Fibroblast of lung (primary cell): ENCODE measurements at places on chromosomes 2 and 18. TPM values are rescaled to one million over a fixed set of nuclear protein-coding genes. Genes with fewer than 3 reads are reported as not detected.

The DYNAP gene
- not detected in 2 replicates for total RNA-seq

The AGXT gene
- not detected in 2 replicates for total RNA-seq

The RNF152 gene
- 15.2 and 24.4 TPM in 2 replicates for total RNA-seq

The M1AP gene
- not detected in 2 replicates for total RNA-seq

The SCG2 gene
- total RNA-seq = 0.66 and 2.1 TPM in 2 replicates

The REG3A gene
- total RNA-seq = not detected in 2 replicates

GRCh38 chr18:75223687-75224347 lies 13.2 kb downstream of the TSHZ1 start:
- no peak overlapping the region for H3K27ac ChIP-seq
- peak; percentile 55 for DNase-seq
- no peaks in the 10 kb centered on the region for H3K36me3 ChIP-seq
- H3K4me1 ChIP-seq = peaks cover 10% of the 10 kb centered on the region
- no peak overlapping the region for H3K4me3 ChIP-seq

DNA sequence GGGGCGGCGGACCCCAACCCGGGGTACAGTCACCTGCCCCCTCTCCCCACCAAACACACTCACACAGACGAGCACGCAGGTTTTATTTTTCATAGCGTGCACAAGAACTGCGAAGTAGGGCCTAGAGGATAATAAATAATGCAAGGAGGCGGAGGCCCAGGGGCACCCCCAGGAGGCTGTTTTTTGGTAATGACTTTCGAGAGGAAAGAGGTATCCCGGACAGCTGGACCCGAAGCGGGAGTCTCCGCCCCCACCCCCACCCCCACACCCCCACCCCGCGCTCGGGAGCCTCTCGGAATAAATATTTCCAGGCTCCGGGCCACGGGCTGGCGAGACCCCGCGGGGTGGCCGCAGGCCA lies 3.4 kb downstream of the CYP26B1 start:
- peaks cover 2% of the 10 kb centered on the region for H3K4me1 ChIP-seq
- no peak for DNase-seq
- H3K36me3 ChIP-seq = no peaks in the 10 kb centered on the region
- H3K27ac ChIP-seq = no peak overlapping the region

GRCh38 chr2:65164426-65164891 lies 34.6 kb upstream of the RAB1A start:
- DNase-seq = no peak
- H3K4me3 ChIP-seq = no peak overlapping the region
- no peaks in the 10 kb centered on the region for H3K4me1 ChIP-seq
- no peaks in the 10 kb centered on the region for H3K27me3 ChIP-seq
- H3K27ac ChIP-seq = no peak overlapping the region

GRCh38 chr2:128465246-128466170 lies 146.8 kb upstream of the HS6ST1 start:
- H3K4me1 ChIP-seq = no peaks in the 10 kb centered on the region
- no peaks in the 10 kb centered on the region for H3K36me3 ChIP-seq
- H3K4me3 ChIP-seq = no peak overlapping the region
- H3K27me3 ChIP-seq = no peaks in the 10 kb centered on the region
- no peak overlapping the region for H3K27ac ChIP-seq

GRCh38 chr2:176186024-176186423 lies 2.4 kb upstream of the HOXD1 start:
- H3K27ac ChIP-seq = no peak overlapping the region
- peaks cover 33% of the 10 kb centered on the region for H3K27me3 ChIP-seq
- no peaks in the 10 kb centered on the region for H3K4me1 ChIP-seq
- H3K36me3 ChIP-seq = no peaks in the 10 kb centered on the region
- no peak overlapping the region for H3K4me3 ChIP-seq

DNA sequence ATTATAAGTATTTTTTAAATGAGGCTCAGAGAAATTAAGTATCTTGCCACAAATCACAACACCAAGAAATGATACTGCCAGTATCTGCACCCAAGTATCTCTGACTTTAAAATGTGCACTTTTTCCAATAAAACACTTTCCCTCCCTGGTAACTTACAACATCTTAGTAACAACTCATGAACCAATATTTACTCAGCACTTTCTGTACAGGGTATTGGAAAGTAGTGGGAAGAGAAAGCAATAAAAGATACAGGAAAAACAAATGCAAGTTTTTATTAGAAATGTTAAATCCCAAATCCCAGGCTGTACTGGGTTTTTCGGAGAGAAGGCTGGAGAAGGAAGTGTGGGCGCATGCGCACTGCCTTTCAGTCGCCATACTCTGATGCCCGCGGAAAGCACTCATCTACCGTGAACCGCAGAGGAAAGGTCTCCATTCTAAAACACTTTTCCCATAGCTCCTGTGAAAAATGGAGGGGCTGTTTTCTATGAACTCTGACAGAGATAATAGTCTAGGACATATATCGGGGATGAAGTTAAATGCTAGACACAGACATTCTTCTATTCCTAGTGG lies 52.1 kb downstream of the L3MBTL4 start:
- H3K36me3 ChIP-seq = no peaks in the 10 kb centered on the region
- no peaks in the 10 kb centered on the region for H3K4me1 ChIP-seq
- no peaks in the 10 kb centered on the region for H3K27me3 ChIP-seq
- H3K4me3 ChIP-seq = no peak overlapping the region
- no peak for DNase-seq

DNA sequence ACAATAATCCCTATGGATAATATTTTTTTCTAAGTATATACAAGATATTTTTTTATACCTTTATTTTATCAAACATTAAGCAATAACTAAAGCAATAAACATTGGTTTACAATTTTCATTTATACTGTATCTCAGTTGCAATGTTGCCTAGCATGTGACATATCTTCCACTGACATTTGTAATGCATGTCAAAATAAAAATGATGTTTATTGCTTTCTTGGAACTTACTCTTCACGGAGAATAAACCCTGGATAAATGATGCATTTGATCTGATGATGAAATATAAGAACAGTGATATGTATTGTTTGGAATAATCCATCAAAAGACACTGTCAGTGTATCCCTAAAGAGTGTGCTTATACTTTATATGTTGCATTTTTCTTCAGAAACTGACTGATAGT lies 135.7 kb downstream of the SPAG16 start:
- H3K4me1 ChIP-seq = no peaks in the 10 kb centered on the region
- H3K4me3 ChIP-seq = no peak overlapping the region
- H3K27me3 ChIP-seq = no peaks in the 10 kb centered on the region
- no peaks in the 10 kb centered on the region for H3K36me3 ChIP-seq
- no peak for DNase-seq

- DNase-seq = no peak
- no peaks in the 10 kb centered on the region for H3K27me3 ChIP-seq
- H3K27ac ChIP-seq = no peak overlapping the region
- no peaks in the 10 kb centered on the region for H3K36me3 ChIP-seq
- H3K4me3 ChIP-seq = no peak overlapping the region
These were observed 303.9 kb downstream of the CPS1 start for GRCh38 chr2:210860276-210860675.

- DNase-seq = no peak
- peaks cover 2% of the 10 kb centered on the region for H3K4me1 ChIP-seq
- no peaks in the 10 kb centered on the region for H3K27me3 ChIP-seq
- no peak overlapping the region for H3K4me3 ChIP-seq
- H3K27ac ChIP-seq = no peak overlapping the region
These were observed 22.4 kb downstream of the COLEC11 start for GRCh38 chr2:3617198-3617890.

- peak; percentile 58 for DNase-seq
- H3K27me3 ChIP-seq = no peaks in the 10 kb centered on the region
- H3K27ac ChIP-seq = no peak overlapping the region
- no peaks in the 10 kb centered on the region for H3K4me1 ChIP-seq
These were observed 109.2 kb downstream of the SCN2A start for GRCh38 chr2:165348441-165348840.

GRCh38 chr2:239184179-239184578 lies 216.6 kb downstream of the HDAC4 start:
- no peaks in the 10 kb centered on the region for H3K4me1 ChIP-seq
- no peaks in the 10 kb centered on the region for H3K27me3 ChIP-seq
- no peak overlapping the region for H3K27ac ChIP-seq
- peaks cover 4% of the 10 kb centered on the region for H3K36me3 ChIP-seq

GRCh38 chr2:177585234-177585863 lies 192.8 kb downstream of the AGPS start:
- no peaks in the 10 kb centered on the region for H3K27me3 ChIP-seq
- no peak overlapping the region for H3K27ac ChIP-seq
- H3K4me1 ChIP-seq = no peaks in the 10 kb centered on the region
- no peak for DNase-seq
- H3K36me3 ChIP-seq = no peaks in the 10 kb centered on the region

GRCh38 chr2:43165378-43166069 lies 60.9 kb downstream of the ZFP36L2 start:
- peak; percentile 32 for DNase-seq
- H3K27me3 ChIP-seq = no peaks in the 10 kb centered on the region
- H3K4me1 ChIP-seq = peaks cover 5% of the 10 kb centered on the region
- no peak overlapping the region for H3K27ac ChIP-seq
- H3K4me3 ChIP-seq = no peak overlapping the region
- no peaks in the 10 kb centered on the region for H3K36me3 ChIP-seq

- H3K4me3 ChIP-seq = no peak overlapping the region
- H3K27me3 ChIP-seq = no peaks in the 10 kb centered on the region
- H3K4me1 ChIP-seq = no peaks in the 10 kb centered on the region
- no peak for DNase-seq
- no peaks in the 10 kb centered on the region for H3K36me3 ChIP-seq
These were observed 30.0 kb upstream of the KCMF1 start for GRCh38 chr2:84940831-84941412.

DNA sequence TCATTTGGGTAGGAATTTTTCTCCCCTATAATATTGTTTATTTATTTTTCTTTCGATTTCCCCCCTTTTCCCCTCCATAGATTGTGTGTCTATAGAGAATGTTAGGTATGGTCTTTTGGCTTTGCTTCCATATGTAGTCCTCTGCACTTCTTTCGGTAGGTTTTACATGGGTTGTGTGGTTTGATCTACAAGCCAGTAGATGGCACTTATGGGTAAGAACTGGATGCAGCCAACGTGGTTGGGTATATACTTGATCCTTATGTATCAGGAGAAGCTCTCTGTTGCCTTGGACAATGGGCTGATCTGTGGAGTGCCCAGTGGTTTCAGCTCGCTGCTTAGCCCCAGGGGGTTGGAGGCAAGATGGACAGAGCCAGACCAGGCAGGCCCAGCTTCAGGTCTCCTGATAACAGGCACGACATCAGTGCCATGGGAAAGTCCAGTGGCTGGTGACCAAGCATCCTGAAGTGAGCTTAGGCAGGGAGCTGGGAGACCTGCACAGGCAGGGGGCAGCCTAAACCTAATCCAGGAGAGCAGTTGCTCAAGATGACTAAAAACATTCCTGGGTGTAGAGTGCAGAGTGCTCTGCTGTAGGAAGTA lies 488.3 kb downstream of the CCDC85A start:
- no peaks in the 10 kb centered on the region for H3K36me3 ChIP-seq
- no peak overlapping the region for H3K27ac ChIP-seq
- H3K4me1 ChIP-seq = no peaks in the 10 kb centered on the region
- H3K4me3 ChIP-seq = no peak overlapping the region

- H3K36me3 ChIP-seq = no peaks in the 10 kb centered on the region
- H3K27ac ChIP-seq = no peak overlapping the region
- H3K4me3 ChIP-seq = no peak overlapping the region
- DNase-seq = peak; percentile 20
- H3K27me3 ChIP-seq = no peaks in the 10 kb centered on the region
- H3K4me1 ChIP-seq = no peaks in the 10 kb centered on the region
These were observed 39.2 kb downstream of the CCDC138 start for GRCh38 chr2:108825736-108826135.

GRCh38 chr2:84115173-84115857 lies 343.8 kb downstream of the SUCLG1 start:
- no peak for DNase-seq
- no peaks in the 10 kb centered on the region for H3K27me3 ChIP-seq
- H3K4me1 ChIP-seq = no peaks in the 10 kb centered on the region
- no peak overlapping the region for H3K27ac ChIP-seq
- no peaks in the 10 kb centered on the region for H3K36me3 ChIP-seq

- no peak overlapping the region for H3K4me3 ChIP-seq
- H3K4me1 ChIP-seq = no peaks in the 10 kb centered on the region
- no peak overlapping the region for H3K27ac ChIP-seq
- H3K36me3 ChIP-seq = no peaks in the 10 kb centered on the region
- DNase-seq = no peak
These were observed 105.5 kb downstream of the THADA start for GRCh38 chr2:43490252-43490786.

DNA sequence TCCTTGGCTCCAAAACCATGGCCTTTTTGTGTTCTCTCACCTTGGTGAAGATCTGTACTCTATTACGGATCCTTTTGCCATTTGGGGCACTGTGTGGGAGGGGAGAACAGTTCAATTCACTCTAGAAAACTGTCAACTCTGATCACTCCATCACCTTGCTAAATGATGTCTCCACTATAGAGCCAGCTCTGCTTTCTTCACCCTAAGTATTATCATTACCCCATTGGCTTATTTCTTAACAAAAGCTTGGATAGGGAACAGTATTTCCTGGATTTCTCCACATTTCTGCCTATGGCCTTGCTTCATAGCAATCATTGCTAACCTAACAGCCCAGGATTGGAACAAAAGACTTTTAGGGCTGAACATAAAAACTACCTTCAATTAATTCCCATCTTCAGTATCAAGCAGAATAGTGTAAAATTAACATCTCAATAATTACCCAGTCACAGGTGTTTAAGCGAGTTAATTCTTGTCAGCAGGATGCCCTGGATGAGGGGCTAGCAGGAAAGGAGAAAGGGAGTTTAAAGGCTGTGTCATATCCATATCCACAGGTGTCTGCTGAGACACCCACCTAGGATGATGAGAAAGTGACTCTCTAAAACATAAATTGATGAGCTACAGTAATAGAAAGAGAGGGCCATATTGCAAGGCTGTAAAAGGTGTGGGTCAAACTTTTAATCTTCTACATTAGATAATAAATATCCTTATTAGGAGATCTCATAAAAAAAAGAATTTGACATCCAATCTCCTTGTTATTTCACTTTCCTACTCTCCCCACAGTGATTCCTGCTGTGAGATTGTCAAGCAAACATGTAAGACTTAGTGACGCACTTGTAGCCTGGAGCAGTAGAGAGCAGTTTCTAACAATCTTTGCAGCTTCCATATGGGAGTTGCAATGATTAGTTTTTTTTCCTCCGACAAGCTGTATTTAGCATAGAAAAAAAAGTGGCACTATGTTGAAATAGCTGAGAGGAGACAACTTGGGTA lies 589.5 kb upstream of the NXPH2 start:
- no peaks in the 10 kb centered on the region for H3K4me1 ChIP-seq
- no peak overlapping the region for H3K4me3 ChIP-seq
- no peaks in the 10 kb centered on the region for H3K27me3 ChIP-seq
- H3K27ac ChIP-seq = no peak overlapping the region
